ENCODE measurements at places on chromosomes 12 and 14.

- DNase-seq = no peak
Measured at GRCh38 chr12:66571361-66571915, 107.4 kb downstream of the GRIP1 start.

DNA sequence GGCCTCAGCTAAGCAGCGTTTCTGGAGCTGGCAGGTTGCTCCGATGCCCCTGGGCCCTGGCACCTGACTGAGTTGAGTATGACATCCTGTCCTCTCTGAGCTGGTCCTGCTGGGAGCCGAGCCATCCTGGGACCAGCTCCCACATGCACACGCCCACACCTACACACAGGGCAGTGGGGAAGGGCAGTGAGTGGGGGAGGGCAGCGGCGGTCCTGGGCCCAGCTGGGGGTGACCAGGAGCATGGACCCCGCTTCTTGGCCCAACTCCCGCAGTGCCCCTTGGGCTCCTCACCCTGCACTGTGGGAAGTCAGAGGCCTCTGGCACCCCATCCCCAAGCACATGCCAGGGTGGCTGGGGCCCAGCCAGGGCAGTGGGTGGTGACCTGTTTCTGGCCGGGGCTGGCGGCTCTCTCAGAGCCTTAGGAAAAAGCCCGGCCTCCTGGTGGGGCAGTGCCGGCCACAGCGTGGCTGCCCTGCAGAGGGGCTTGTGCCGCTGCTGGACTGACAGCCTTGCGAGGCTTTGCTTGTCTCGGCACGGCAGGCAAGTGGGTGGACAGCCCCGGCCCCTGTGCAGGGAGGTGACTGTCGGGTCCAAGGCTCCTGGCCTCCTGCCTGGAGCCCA is 5.9 kb upstream of the CRIP2 start:
- DNase-seq = no peak

DNA sequence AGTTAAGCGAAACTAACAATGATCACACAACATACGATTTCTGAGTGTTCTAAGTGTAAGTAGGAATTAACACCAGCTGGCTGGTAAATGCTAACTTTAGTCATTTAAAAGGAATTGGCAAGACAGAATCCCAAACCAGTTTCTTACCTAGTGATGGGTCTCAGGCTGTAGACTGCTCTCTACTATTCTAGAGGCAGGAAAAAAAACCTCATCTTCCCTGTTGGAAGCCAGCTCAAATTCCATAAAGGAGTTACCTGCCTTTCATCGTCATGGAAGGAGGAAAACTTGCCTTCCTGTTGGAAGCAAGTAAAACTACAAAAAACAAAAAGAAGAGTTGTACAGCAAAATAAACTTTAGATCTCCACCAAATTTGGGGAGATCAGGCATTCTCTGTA is 23.7 kb upstream of the SLC7A8 start:
- no peak for DNase-seq

- no peak for DNase-seq
Measured at GRCh38 chr14:36315159-36315853, 5.1 kb downstream of the MBIP start.

DNA sequence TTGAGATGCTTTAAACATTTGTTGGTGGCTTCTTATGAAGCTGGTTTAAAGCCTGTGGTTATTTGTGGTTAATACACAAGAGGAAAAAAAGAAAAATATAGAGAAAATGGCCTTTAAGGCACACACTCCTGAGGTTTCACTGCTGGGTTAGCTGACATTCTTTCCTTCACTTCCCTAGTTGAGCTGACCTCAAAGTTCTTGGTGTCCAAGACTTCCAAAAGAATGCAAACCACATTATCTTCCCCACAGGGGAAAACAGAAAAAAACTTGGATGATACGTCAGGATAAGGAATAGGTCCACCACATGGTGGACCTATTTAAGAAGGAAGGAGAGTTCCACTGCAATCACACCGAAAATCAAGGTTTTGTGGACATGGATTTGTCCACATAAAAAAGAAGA is 94.3 kb downstream of the SLC25A21 start:
- no peak for DNase-seq

- no peak for DNase-seq
Measured at GRCh38 chr12:13471471-13471870, 274.9 kb downstream of the EMP1 start.

Measured in cardiac fibroblast (primary cell).